ENCODE measurements at places on chromosomes 1 and 21. TPM values are rescaled to one million over a fixed set of nuclear protein-coding genes. Genes with fewer than 3 reads are reported as not detected.

The SAMSN1 gene
- total RNA-seq, result 33.7 TPM

The FBLIM1 gene
- total RNA-seq, result not detected

The IGSF9 gene
- 0.07 TPM for total RNA-seq

The CFAP74 gene
- total RNA-seq, result not detected

The SPRR5 gene
- total RNA-seq, result not detected

The ACTN2 gene
- total RNA-seq, result not detected

The HLX gene
- 0.94 TPM for total RNA-seq

The RGS16 gene
- total RNA-seq, result 23.4 TPM

The PFDN2 gene
- 37.1 TPM for total RNA-seq
